Brain (organoid and tissue), 16 donors: ENCODE measurements at places on chromosomes 5 and 9. TPM values are rescaled to one million over a fixed set of nuclear protein-coding genes. Genes with fewer than 3 reads are reported as not detected.

DNA sequence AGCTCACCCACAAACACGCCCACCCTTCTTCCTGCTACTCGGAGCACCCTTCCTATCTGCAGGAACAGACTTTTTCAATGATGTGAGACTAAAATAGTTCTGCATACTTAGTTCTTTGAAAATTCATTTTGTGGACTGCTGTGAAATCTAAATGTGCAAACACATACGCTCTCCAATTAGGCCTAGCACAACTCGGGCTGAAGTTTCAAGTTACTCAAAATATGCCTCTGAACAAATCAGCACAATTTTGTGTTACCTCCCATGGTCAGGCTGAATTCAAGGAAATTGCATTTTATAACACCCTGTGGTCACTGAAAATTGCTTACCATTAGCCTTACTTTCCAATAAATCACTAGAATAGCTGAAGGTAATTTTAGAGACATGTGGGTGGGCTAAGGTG is 323.8 kb upstream of the ADCY2 start:
- peak; percentile 13 for DNase-seq

GRCh38 chr5:83494087-83494620 is 22.6 kb downstream of the VCAN start:
- DNase-seq = no peak

GRCh38 chr5:62948301-62948700 is 369.7 kb downstream of the LRRC70 start:
- DNase-seq = peak; percentile 82

GRCh38 chr9:114629563-114630090 is 18.5 kb downstream of the TMEM268 start:
- no peak for DNase-seq

GRCh38 chr5:170534177-170534576 is 30.4 kb downstream of the KCNIP1 start:
- DNase-seq = no peak

- no peak for DNase-seq
Observed at GRCh38 chr5:61467766-61468482, 135.9 kb downstream of the ZSWIM6 start.

DNA sequence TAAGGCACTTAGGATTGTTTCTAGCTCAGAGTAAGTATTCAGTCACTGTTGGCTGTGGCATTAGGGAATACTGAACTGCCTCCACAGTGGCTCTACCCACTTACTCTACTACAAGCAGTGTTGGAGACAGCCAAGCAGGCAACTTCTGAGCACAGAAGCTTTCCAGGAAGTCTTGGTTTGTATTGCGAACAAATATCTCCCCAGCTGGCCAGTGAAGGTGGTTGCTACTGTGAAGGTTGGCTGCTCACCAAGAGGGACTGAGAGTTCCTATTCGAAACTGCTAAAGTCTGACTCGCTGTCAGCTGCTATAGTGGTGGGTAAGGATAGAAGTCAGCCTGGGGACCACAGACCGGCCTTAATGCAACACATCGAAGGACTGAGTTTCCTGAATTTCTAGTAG is 319.1 kb downstream of the KIF4B start:
- DNase-seq = no peak

- no peak for DNase-seq
Observed at GRCh38 chr5:151097061-151097460, 16.2 kb upstream of the TNIP1 start.

DNA sequence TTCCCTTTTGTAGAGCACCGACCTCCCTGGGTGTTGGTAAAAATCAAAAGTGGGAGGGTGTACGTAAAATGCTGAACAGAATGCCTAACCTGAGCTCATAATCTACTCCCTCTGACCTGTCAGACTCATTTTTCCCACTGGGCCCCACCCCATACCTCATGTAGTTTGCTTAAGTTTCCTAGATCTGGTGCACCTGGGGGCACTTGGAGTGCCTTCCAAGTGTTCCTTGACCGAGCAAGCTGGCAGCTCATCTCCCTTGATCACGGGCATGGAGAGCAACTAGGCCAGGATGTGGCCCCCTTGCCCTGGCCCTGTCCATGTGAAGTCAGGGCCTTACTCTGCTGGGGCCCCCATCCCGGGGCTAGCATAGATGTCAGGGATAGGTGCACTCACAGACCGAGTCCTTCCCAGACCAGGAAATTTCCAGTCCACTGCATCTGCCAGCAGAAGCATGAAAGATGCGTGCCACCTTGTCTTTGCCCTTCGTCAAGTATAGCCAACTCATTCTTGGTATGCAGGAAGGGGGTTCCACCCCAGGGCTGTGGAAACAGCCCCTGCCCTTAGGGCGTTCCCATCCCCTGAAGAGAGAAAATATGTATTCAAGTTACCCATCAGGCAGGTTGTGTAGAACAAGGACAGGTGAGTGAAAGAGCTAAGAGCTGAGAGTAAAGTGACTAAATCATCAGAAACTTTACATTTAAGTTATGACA is 41.9 kb downstream of the SLC22A5 start:
- no peak for DNase-seq

DNA sequence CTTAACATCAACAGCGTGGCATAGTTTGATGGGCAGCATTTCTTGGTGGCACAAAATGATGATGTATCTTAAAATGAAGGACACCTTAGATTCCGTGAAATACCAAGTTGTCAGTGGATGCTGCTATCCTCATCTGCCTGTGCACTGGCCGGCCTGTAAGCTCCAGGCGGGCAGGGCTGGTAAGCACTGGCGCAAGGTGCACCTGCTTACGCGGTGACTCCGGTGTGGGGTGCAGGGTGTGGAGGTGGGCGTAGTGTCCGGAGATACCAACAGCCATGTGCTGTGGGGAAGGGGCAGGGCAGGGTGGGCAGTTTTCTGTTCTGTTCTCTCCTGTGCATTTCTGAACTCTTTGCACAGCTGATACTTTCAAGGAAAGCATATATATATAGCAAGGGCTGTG is 101.5 kb downstream of the KCNT1 start:
- no peak for DNase-seq

DNA sequence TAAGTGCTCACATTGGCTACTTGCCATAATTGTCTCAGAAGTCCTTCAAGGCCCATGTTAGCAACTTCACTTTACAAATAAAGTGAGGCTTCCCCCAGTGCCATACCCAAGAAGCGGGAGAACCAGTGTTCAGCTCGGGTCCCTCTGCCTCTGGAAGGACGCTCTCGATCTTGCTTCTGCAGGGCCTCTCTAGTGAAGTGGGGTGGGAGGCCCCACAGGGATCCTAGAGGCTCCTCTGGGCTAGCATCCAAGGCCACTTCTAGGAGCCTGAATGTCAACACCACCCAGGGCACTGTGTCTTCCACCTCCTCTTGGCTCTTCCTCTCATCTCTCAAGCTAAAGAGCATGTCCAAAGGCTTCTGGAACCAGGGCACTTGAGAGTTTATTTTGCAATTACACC is 282.5 kb downstream of the GADD45G start:
- no peak for DNase-seq

DNA sequence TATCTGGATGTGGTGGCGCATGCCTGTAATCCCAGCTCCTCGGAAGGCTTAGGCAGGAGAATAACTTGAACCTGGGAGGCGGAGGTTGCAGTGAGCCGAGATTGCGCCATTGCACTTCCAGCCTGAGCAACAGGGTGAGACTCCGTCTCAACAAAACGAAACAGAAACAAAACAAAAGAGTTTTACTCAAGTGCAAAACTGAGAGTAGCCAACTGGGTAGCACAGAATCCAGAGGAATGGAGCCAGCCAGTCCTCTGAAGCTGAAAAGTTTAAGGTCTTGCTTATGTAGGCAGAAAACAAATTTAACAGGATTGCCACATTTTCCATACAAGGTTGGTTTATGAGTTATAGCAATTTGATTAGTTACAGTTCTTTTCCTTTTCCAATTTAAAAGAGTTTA is 32.0 kb downstream of the SPIN1 start:
- no peak for DNase-seq

GRCh38 chr9:130997925-130998596 is 10.9 kb upstream of the LAMC3 start:
- peak; percentile 81 for DNase-seq

GRCh38 chr5:142771666-142772065 is 1.5 kb downstream of the ARHGAP26 start:
- DNase-seq = peak; percentile 28

DNA sequence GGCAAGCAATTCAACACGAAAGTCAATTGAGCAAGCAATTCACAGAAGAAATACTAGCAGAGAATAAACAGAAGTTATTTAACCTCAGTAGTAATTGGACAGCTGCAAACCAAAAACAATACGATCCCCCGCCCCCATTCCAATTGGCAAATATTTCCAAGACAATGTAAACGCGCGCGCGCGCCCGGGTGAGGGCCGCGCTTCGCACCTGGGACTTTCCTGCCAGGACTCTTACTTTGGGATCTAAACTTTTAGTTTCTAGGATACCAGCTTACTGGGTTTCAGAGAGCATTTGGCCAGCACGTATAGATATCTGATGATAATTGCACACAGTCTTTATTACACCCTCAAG is 8.6 kb downstream of the RUFY1 start:
- DNase-seq = no peak

GRCh38 chr5:179203248-179203647 is 142.0 kb downstream of the ADAMTS2 start:
- DNase-seq = no peak

GRCh38 chr9:127693143-127693542 is 13.6 kb upstream of the CFAP157 start:
- no peak for DNase-seq

- DNase-seq = no peak
Observed at GRCh38 chr9:86655147-86655546, 292.2 kb downstream of the GAS1 start.

DNA sequence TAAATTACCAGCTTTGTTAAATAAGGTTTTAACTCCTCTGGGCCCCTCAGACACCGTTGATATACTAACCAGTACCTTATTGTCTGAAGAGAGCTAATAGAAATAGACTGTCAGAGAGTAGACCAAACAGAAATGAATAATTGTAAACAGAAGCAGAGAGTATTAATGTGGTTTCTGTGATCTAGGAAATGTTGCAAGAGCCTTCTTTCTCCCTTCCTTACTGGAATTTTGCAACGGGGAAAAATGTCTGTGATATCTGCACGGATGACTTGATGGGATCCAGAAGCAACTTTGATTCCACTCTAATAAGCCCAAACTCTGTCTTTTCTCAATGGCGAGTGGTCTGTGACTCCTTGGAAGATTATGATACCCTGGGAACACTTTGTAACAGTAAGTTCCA is 5.1 kb downstream of the TYRP1 start:
- DNase-seq = no peak

GRCh38 chr9:100425758-100426157 is 1.2 kb upstream of the MSANTD3 start:
- no peak for DNase-seq

GRCh38 chr5:1807451-1808185 is 6.4 kb downstream of the NDUFS6 start:
- DNase-seq = no peak

LRRC19 gene
- polyA plus RNA-seq = not detected

COL5A1 gene
- polyA plus RNA-seq = 1.6 TPM

DMGDH gene
- polyA plus RNA-seq = 1.9 TPM

PCDHB5 gene
- polyA plus RNA-seq = 57.4 TPM

SEMA4D gene
- polyA plus RNA-seq = 91.5 TPM

ADRB2 gene
- 0.53 TPM for polyA plus RNA-seq

SPINK6 gene
- not detected for polyA plus RNA-seq
